ENCODE measurements at places on chromosomes 2 and 18.

GRCh38 chr2:230410861-230411569 lies 5.0 kb upstream of the SP100 start:
- no peak for DNase-seq

DNA sequence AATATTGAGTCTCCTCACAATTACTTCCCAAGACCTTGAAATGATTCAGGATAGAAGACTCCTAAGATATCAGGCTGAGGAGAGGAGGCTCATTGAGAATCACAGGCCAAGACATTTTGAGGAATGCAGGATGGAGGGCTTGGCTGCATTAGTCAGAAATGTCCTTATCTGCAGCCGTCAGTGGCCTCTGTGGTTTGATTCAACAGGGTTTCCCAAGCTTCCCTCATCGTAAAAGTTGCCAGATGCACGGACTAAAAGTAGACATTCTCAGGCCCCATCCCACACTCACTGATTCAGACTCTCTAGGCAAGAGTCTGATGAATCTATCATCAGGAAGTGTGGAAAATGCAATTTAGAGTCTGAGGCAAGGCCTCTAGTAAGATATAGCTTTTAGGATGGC lies 34.0 kb upstream of the TMEM178A start:
- DNase-seq = no peak

DNA sequence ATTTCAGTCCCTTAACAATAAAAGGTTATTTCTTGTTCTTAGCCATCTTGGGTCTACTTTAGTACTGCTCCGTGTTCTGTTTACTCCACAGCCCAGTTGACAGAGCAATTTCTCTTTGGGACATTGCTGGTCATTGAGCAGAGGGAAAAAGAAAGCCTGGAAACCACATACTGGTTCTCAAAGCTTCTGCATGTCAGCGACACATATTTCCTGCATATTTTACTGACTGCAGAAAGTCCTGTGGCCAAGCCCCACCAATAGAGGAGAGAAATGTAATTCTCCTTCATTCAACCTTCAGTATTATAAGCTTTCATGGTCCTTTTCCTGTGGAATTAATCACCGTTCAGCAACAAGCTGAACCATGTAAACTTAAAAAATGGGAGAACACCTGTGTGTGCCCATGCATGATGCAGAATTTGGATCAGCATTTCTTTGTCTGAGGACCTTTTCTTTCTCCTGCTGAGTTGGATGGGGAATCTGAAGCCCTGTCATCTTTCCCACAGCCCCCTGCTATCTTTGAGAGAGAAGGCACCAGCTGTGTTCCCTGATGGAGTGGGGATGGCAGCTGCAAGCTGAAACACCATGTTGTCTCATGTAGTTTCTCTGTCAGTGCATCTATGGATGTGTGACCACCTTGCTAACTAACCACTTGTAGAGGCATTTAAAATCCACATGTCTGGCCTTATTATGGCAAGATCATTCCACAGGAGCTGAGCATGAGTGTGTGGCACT lies 431.6 kb downstream of the MEIS1 start:
- no peak for DNase-seq

GRCh38 chr2:31038385-31038784 lies 99.9 kb downstream of the GALNT14 start:
- DNase-seq = no peak

DNA sequence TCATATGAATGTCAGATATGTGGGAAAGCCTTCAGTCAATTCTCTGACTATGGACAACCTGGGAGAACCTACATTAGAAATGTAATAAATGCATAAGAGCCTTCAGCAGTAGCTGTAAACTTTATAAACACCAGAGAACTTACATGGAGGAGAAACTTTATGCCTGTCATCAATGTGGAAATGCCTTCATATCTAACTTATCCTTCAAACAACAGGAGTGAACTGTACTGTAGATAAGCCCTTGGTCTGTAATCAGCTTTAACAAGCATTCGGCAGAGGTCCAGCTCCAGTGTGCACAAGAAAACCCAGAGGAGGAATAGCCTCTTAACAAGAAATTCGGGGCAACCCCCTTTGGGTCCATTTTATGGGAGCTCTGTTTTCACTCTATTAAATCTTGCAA lies 14.8 kb upstream of the UXS1 start:
- no peak for DNase-seq

GRCh38 chr2:120669121-120669952 lies 66.3 kb upstream of the GLI2 start:
- DNase-seq = no peak

GRCh38 chr2:69469784-69470183 lies 32.5 kb upstream of the NFU1 start:
- no peak for DNase-seq

DNA sequence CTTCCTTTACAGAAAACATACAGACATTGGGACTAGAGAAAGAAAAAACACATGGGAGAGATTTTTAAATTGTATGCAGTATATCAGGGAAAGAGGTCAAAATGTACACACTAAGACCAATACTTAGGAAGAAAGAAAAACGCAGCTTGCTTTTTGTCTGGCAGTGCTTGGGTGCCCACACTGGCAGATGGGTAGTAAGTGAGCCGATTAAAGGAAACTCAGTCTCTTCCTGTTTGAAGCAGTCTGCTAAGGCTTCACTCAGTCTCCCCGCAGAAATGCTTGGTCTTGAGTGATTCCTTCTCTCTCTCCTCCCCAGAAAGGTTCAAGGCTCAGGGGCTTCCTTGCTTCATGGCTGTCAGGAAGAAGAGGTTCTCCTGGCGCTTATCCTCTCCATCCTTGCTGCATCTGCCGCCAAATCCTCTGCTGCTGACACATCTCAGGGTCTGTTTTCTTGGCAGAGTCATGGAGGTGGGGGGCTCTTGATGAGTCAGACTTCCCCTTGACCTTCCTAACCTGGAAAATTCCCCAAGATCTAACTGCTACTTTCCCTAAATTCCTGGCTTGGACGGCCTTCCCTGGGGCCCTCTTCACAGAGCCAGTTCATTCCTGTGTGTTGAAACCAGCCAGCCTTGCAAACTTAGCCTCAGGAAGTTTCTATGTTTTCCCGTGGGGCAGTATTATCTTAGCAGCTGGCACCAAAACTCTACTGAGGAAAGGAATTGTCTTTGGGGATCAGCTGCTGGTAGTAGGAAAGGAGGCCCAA lies 10.5 kb upstream of the TMSB10 start:
- DNase-seq = no peak

DNA sequence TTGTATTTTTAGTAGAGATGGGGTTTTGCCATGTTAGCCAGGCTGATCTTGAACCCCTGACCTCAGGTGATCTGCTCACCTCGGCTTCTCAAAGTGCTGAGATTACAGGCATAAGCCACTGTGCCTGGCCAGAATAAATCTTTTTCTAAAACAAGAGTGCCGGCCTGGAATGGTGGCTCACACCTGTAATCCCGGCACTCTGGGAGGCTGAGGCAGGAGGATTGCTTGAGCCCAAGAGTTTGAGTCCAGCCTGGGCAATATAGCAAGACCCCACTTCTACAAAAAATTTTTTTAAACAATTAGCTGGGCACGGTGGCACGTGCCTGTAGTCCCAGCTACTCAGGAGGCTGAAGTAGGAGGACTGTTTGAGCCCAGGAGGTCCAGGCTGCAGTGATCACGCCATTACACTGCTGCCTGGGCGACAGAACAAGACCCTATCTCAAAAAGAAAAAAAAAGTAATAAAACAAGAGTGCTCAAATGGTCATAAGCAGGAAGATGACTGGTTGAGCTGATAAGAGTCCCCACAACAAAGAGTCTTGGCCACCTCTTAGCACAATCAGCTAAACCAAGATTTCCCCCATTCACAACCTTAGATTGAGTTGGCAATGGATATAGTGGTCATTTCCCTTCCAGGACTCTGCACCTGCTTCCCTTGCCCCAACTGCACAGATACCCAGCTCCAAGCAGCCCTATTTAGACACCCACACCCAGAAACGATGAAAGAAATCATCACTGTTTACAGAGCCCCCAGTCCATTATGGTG lies 5.8 kb upstream of the UCN start:
- no peak for DNase-seq

- DNase-seq = no peak
Observed at GRCh38 chr2:177753682-177754491, 318.7 kb downstream of the PDE11A start.

GRCh38 chr2:222399038-222399783 lies 25.1 kb upstream of the SGPP2 start:
- DNase-seq = no peak

GRCh38 chr2:234038076-234038802 lies 12.3 kb upstream of the SPP2 start:
- no peak for DNase-seq

- no peak for DNase-seq
Observed at GRCh38 chr2:11396467-11397445, 52.3 kb upstream of the ROCK2 start.
